ENCODE measurements at places on chromosomes 2 and 18.

DNA sequence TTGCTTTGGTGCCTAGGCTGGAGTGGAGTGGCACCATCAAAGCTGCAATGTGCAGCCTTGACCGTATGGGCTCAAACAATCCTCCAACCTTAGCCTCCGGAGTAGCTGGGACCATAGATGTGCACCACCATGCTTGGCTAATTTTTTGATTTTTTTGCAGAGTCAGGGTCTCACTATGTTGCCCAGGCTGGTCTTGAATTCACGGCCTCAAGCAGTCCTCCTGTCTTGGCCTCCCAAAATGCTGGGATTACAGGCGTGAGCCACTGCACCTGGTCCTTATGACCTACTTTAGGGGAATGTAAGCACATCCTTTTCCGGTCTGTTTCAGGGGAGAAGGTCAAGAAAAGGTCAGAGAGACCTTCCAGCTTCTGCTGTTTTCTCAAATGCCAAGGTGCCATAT, 53.4 kb upstream of the SPRED2 start:
- no peak for DNase-seq
- no peak overlapping the region for H3K4me3 ChIP-seq
- no peaks in the 10 kb centered on the region for H3K4me1 ChIP-seq
- H3K27ac ChIP-seq = no peak overlapping the region
- no peaks in the 10 kb centered on the region for H3K27me3 ChIP-seq

DNA sequence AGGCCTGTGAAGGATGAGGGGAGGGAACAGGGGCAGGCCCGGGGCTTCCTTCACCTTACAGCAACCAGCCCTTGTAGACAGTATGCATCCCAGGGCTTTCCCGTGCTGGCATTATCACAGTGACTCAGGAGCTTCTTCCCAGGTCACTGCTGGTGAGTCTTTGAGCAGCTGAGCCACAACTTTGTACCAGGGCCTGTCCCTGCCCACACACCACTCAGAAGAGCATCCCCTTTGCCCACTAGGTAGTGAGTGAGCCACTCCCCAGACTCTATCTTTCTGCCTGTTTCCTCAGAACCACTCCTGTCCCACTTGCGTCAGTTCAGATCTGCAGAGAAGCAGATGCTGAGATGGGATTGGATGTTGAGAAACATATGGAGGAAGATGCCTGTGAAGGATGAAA, 69.6 kb upstream of the ALPP start:
- peaks cover 10% of the 10 kb centered on the region for H3K36me3 ChIP-seq
- no peaks in the 10 kb centered on the region for H3K27me3 ChIP-seq
- peaks cover 27% of the 10 kb centered on the region for H3K4me1 ChIP-seq
- no peak for DNase-seq
- peak overlapping the region; percentile 39 for H3K27ac ChIP-seq

GRCh38 chr2:1935476-1935875, 191.2 kb upstream of the PXDN start:
- no peak for DNase-seq
- H3K27ac ChIP-seq = no peak overlapping the region
- H3K36me3 ChIP-seq = no peaks in the 10 kb centered on the region
- H3K27me3 ChIP-seq = peaks cover 4% of the 10 kb centered on the region
- H3K4me3 ChIP-seq = no peak overlapping the region

GRCh38 chr2:135043345-135043744, 3.9 kb downstream of the MAP3K19 start:
- no peaks in the 10 kb centered on the region for H3K36me3 ChIP-seq
- no peak overlapping the region for H3K4me3 ChIP-seq
- no peak for DNase-seq
- H3K4me1 ChIP-seq = no peaks in the 10 kb centered on the region
- peaks cover 6% of the 10 kb centered on the region for H3K27me3 ChIP-seq

GRCh38 chr2:22002066-22002465, 878.3 kb downstream of the TDRD15 start:
- DNase-seq = no peak
- no peaks in the 10 kb centered on the region for H3K4me1 ChIP-seq
- H3K4me3 ChIP-seq = no peak overlapping the region

GRCh38 chr2:726169-726568, 49.0 kb upstream of the TMEM18 start:
- no peak overlapping the region for H3K4me3 ChIP-seq
- H3K4me1 ChIP-seq = no peaks in the 10 kb centered on the region
- no peaks in the 10 kb centered on the region for H3K36me3 ChIP-seq
- DNase-seq = no peak

DNA sequence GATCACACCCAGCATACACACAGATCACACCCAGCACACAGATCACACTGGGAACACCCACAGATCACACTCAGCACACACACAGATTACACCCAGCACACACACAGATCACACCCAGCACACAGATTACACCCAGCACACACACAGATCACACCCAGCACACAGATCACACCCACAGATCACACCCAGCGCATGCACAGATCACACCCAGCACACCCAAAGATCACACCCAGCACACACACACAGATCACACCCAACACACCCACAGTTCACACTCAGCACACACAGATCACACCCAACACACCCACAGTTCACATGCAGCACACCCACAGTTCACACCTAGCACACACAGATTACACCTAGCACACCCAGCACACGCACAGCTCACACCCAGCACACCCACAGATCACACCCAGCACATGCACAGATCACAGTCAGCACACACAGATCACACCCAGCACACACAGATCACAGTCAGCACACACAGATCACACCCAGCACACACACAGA, 117.6 kb downstream of the DYSF start:
- no peaks in the 10 kb centered on the region for H3K4me1 ChIP-seq
- no peak for DNase-seq
- no peaks in the 10 kb centered on the region for H3K36me3 ChIP-seq
- H3K4me3 ChIP-seq = no peak overlapping the region
- H3K27me3 ChIP-seq = no peaks in the 10 kb centered on the region
- H3K27ac ChIP-seq = no peak overlapping the region

GRCh38 chr2:98436734-98437133, 7.9 kb upstream of the INPP4A start:
- H3K4me1 ChIP-seq = no peaks in the 10 kb centered on the region
- H3K36me3 ChIP-seq = no peaks in the 10 kb centered on the region
- no peaks in the 10 kb centered on the region for H3K27me3 ChIP-seq
- H3K4me3 ChIP-seq = no peak overlapping the region
- no peak for DNase-seq
